Brain microvascular endothelial cell (primary cell): ENCODE measurements at places on chromosomes 5 and 9.

- no peak for DNase-seq
Observed at GRCh38 chr5:132266836-132267160, 9.3 kb downstream of the PDLIM4 start.

- no peak for DNase-seq
Observed at GRCh38 chr5:153517241-153517611, 26.8 kb downstream of the GRIA1 start.

GRCh38 chr9:116589392-116590354 lies 97.4 kb upstream of the TRIM32 start:
- peak; percentile 78 for DNase-seq

- no peak for DNase-seq
Observed at GRCh38 chr9:91192381-91193086, 169.2 kb downstream of the AUH start.

DNA sequence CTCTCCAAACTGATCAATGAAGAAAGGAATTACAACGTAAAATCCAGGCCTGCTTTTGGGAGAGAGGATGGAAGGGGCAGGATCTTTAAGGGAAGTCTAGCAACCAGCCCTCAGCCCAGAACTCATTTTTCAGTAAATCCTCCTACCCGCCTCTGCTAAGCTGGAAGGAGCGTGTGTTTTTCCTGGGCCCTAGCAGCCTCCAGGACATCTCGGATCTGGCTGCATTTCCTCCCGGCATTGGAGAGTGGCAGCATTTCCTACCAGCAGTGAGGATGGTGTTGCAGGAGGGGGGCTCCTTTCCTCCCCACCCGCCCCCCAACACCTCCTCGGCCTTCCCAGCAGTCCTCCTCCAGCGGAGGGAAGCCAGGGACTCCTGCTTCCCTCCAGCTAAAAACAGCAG lies 54.5 kb downstream of the DCP2 start:
- DNase-seq = no peak

- no peak for DNase-seq
Observed at GRCh38 chr9:136522314-136523237, 23.3 kb downstream of the NOTCH1 start.

DNA sequence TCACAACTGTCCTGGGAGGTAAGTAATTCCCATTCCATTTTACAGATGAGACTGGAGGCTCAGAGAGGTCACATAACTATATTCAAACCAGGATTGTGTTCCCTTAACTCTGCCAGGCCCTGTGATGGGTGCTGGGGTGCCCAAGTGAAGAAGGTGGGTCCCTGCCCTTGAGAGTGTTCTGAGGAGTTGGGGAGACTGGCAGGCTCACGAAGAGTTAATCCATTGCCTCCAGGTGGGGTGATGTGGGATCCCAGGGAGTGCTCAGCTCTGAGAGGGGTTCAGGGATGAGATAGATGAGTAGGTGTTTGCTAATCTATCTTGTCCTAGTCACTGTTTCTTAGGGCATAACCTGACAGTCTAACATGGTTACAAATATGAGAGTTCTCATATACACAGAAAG lies 36.7 kb downstream of the GSN start:
- no peak for DNase-seq

DNA sequence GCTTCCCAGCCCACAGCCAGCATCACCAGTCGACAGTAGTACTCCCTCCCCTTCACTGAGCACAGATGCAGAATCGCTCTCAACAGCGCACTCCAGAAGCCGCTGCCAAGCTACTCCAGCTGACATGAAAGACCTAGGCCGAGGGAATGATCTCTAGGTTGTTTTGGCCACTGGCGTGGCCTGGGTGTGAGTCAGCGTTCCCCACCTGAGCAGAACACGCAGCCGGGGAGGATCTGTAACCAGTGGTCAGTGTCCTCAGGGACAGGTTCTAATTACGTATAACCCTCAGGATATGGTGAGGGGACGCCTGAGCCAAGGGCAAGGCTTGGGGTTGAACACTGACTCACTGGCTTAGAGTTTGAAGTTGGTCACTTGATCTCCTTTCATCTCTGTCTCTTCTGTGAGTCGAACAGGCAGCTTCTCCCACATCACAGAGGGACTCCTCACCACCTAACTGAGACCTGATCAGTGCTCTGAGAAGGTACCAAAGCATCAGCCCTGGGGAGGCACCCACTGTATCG lies 76.9 kb upstream of the IL17B start:
- peak; percentile 49 for DNase-seq
